HFFc6 (cell line): ENCODE measurements at places on chromosomes 2 and 18. TPM values are rescaled to one million over a fixed set of nuclear protein-coding genes. Genes with fewer than 3 reads are reported as not detected.

DNA sequence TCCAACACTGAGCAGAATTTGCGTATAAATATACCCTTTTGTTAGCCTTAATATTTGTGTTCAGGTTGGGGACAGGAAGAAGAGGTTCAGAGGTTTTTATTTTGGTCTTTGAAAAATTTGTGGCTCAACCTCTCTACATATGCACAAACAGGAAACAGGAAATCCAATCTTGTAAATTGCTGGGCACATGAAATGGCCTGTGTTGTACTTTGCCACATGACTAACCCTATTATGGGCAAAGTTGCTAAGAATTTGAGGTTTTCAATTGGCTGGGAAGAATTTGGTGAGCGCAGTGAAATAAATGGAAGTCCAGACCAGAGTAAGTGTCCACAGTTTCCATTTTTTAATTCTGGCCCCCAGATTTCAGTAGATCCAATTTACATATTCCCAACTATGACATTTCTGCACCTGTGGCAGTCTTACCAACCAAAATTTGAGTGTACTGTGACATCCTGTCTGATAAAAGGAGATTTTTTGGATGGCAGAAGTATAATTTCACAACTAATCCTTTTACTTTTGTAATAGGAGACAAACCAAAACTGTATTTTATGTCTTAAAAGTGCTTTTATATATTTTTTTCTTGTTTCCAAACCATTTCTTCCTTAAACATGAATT, 63.6 kb downstream of the COX7A2L start:
- no peak overlapping the region for H3K27ac ChIP-seq
- H3K27me3 ChIP-seq = no peaks in the 10 kb centered on the region
- DNase-seq = no peak
- peaks cover 17% of the 10 kb centered on the region; the same call in 1 of the 2 replicates for H3K36me3 ChIP-seq

DNA sequence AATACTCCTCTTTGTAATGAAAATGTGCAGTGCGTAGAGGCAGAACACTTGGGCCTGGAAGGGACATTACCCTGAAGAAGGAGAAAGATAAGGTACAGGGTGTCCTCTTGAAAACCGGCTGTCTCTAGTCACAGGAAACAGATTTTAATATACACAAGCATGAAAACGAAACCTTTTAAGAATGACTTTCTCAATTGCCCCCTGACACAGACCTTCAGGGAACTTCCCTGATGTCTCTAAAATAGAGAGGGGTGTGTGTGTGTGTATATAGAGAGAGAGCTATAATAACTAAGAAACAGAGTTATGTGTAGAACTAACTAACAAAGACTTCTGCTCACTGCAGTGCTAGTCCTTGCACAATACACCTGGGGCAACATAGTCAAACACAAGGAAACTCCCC, 780.0 kb downstream of the CNTNAP5 start:
- H3K36me3 ChIP-seq = no peaks in the 10 kb centered on the region
- no peaks in the 10 kb centered on the region for H3K4me1 ChIP-seq
- no peak for DNase-seq
- no peaks in the 10 kb centered on the region; the same call in 1 of the 2 replicates for H3K27me3 ChIP-seq
- H3K4me3 ChIP-seq = no peak overlapping the region

- peaks cover 2% of the 10 kb centered on the region for H3K27me3 ChIP-seq
- peaks cover 32% of the 10 kb centered on the region for H3K36me3 ChIP-seq
- H3K27ac ChIP-seq = no peak overlapping the region
- peaks cover 19% of the 10 kb centered on the region for H3K4me1 ChIP-seq
Measured at GRCh38 chr2:231343988-231344387, 51.5 kb upstream of the B3GNT7 start.

DNA sequence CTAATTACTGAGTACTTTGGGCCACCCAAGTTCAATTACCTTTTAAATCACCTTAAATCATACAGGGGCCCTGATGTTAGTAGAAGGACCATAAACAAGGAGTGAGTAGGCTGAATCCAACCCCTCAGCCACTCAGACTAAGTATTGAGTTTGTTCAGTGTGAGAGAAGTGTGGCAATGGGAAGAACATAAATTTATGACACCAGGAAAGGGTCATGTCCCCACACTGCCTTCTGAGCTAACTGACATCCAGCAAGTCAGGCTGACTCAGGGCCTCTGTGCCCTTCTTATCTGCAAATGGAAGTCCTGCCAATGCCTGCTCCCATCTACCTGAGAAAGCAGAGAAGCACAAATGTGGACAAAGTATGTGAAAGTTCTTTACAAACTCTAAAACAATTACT, 12.9 kb downstream of the PLEKHM3 start:
- no peak for DNase-seq
- H3K4me1 ChIP-seq = peaks cover 24% of the 10 kb centered on the region
- H3K27ac ChIP-seq = peak overlapping the region; percentile 63; the same call in 1 of the 2 replicates
- H3K4me3 ChIP-seq = no peak overlapping the region
- H3K27me3 ChIP-seq = peaks cover 2% of the 10 kb centered on the region; the same call in 1 of the 2 replicates

DNA sequence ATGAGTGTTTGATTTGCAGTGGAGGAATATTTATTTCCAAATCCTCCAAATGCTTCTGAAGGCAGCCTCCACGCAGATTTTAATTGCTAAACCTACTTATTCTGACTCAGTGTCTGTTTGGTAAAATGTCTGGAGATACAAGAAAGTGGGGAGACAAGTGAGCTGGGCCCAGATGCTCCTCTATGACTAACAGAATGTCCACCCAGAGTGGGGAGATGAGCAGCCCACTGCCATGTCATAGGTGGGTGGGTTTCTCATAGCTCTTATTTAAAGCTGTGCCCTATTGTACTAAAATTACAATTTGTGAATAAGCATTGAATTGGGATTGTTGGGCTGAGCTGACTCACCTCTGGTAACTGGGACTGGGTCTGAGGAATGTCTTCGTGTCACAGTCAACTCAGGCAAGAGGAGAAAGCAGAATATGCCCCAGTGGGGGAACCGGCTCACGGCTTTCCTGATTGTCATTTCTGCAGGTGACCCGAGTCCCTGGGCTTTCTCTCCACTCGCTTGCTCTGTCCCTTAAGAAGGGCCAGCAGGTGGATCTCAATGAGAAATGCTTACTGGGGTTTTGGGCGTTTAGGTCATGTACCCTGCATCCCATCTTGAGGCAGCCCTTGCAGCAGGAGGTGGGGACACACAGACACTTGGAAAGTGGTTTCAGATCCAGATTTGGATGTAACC, 116.3 kb upstream of the SPRED2 start:
- no peaks in the 10 kb centered on the region for H3K36me3 ChIP-seq
- DNase-seq = no peak
- no peaks in the 10 kb centered on the region for H3K27me3 ChIP-seq
- H3K4me1 ChIP-seq = peaks cover 48% of the 10 kb centered on the region
- H3K27ac ChIP-seq = no peak overlapping the region
- H3K4me3 ChIP-seq = no peak overlapping the region

GRCh38 chr2:8566774-8567468, 114.9 kb upstream of the ID2 start:
- H3K4me3 ChIP-seq = no peak overlapping the region
- no peak overlapping the region for H3K27ac ChIP-seq
- no peaks in the 10 kb centered on the region for H3K36me3 ChIP-seq
- H3K4me1 ChIP-seq = no peaks in the 10 kb centered on the region
- H3K27me3 ChIP-seq = peaks cover 23% of the 10 kb centered on the region

DNA sequence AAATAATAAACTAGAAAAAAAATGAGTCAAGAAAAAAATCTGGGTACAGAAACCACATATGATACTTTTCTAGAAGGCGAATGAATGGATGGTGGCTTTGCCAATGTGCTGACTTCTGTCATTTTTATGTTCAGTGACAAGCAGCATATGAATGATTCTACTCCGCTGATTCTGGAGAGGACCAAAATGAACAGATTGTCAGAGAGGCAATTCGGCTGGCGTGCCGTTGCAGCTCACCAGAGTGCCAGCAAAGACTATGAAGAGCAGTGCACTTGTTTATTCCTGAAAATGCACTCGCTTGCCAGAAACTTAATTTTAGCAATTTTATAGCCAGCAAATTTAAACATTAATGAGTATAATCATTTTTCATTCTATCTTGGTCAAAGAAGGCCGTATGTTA, 105.9 kb upstream of the NYAP2 start:
- H3K4me3 ChIP-seq = no peak overlapping the region
- H3K4me1 ChIP-seq = peaks cover 18% of the 10 kb centered on the region; the same call in 1 of the 2 replicates
- H3K27me3 ChIP-seq = peaks cover 3% of the 10 kb centered on the region; the same call in 1 of the 2 replicates
- no peaks in the 10 kb centered on the region for H3K36me3 ChIP-seq
- DNase-seq = no peak
- no peak overlapping the region for H3K27ac ChIP-seq

DNA sequence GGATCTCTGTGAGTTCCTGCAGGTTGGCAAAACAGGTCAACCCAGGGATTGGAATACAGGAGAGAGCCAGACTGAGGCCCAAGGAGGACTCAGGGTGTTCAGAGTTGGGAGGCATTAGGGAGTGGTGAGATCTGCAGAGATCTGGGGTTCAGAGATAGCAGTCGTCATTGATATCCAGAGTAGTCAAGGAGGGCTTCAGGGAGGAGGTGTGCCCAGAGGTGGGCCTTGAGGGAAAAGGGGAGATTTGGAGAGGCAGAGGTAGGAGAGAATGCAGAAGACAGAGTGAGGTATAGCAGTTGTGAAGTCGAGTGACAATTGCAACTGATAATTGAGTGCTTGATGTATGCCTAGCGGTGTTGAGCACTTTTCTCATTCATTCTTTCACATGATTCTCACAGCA, 70.3 kb downstream of the CTIF start:
- H3K36me3 ChIP-seq = peaks cover 27% of the 10 kb centered on the region
- DNase-seq = no peak
- H3K27ac ChIP-seq = no peak overlapping the region
- peaks cover 71% of the 10 kb centered on the region for H3K4me1 ChIP-seq

DNA sequence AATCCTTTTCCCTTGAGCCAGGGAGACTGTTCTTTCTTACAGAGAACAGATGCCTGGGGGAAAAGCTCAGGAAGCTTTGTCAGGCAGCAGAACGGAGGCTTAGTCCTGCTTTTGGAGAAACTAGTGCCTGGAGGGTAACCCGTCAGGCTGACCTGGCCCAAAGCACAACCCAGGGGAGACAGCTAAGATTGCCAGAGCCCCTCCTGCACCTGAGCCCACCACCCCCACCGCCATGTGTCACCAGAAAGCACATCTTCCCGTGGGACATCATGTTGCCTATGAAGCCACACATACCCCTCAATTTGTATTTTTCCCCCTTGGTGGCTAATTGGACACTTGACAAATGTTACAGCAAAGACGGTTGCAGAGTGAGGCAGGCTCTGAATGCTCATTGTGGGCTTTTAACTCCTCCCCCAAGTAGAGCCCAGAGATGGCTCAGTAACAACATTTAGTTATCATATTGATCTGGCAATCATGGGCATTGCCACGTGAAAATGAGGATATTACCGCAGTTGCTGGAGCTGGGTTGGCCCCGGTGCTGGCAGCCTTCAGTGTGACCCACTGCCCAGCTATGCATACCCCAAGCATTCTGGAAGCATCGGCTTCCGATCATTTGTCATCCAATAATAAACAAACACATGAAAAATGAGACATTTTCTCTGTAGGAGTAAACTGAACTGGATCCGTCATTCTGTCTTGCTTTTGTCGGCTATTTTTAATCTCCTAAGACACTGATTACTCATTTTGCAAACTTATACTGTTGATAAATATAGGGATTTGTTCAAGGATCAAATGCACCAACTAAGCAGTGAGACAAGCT, 229.5 kb downstream of the ATAD2B start:
- H3K27ac ChIP-seq = no peak overlapping the region
- no peak for DNase-seq
- peaks cover 7% of the 10 kb centered on the region for H3K27me3 ChIP-seq
- peaks cover 12% of the 10 kb centered on the region for H3K36me3 ChIP-seq

GRCh38 chr2:73293534-73294171, at the start of gene EGR4:
Gene EGR4, minus strand, starts transcription at chr2:73293548. Its CDS starts 231 bp downstream, at chr2:73293317.
- H3K4me1 ChIP-seq = peaks cover 9% of the 10 kb centered on the region
- no peak within 1 kb of the TSS for H3K27ac ChIP-seq
- H3K36me3 ChIP-seq = no peaks in the 10 kb centered on the region
- DNase-seq = peak; percentile 28

DNA sequence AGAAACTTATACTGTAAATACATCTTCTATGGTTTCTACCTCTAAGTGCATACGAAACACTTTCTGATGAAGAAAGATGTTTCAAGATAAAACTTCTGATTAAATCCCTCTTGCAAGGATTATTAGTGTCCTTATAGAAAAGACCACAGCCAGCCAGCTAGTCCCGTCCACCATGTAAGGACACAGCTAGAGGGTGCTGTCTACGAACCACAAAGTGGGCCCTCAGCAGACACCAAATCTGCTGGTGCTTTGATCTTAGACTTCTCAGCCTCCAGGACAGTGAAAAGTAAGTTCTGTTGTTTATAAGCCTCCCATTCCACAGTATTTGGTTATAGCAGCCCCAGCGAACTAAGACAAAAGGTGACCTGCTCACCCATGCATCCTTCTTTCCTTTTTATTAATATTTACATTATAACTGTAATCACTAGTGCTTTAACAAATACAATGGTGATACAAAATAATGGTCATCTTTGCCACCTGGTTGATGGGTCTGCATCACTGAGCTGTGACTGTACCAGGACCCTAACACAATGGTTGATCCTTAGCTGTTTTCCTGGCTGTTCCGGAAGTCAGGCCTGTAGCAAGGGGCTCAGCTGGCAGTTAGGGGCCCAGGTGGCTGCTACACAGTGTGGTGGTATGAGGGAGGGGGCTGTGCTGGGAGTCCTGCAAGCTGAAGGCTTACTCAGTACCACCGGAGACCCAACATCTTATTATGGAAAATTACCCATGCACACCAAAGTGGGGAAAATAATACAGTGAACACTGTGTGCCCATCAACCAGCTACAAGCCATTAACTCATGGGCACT, 108.5 kb upstream of the SMAD7 start:
- H3K36me3 ChIP-seq = no peaks in the 10 kb centered on the region
- no peak overlapping the region for H3K4me3 ChIP-seq
- no peak for DNase-seq
- H3K27ac ChIP-seq = no peak overlapping the region

GRCh38 chr18:23228102-23229061, 93.1 kb downstream of the CABLES1 start:
- no peak overlapping the region for H3K4me3 ChIP-seq
- no peak for DNase-seq
- H3K27me3 ChIP-seq = peaks cover 6% of the 10 kb centered on the region
- peaks cover 82% of the 10 kb centered on the region for H3K4me1 ChIP-seq

DNA sequence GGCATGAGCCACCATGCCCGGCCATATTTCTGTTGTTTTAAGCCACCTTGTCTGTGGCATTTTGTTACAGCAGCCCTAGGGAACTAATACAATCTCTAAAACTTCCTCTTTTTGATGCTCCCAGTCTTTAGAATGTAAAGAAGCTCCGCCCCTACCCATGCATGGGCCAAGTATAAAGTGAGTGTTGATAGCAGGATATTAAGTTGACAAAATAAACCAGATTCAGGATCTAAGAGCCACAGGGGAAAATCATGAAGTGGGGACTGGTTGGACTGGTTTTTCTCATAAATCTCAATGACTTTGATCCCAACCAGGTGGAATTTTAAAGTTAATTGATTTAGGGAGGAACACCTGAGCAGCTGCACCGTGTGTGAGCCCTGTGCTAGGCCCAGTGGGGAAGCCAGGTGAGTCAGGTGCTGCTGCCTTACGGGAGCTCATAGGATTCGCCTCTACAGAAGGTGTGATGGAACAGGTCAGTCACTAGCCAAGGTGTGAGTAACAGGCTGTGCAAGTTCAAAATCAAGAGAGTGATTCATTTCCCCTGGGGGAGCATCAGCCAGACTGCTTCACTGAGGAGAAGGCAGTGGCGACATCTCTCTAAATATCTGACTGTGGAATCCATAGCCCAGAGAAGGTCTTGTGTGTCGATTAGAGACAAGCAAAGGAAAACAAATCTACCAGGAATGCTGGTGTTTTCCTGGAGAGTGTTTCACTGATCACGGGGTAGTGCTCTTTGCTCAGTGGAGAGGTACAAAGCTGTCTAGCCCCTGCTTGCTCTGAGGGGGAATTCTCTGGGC, 63.0 kb upstream of the MSH2 start:
- H3K27ac ChIP-seq = no peak overlapping the region
- peak; percentile 65 for DNase-seq
- H3K4me1 ChIP-seq = peaks cover 29% of the 10 kb centered on the region
- peaks cover 5% of the 10 kb centered on the region; the same call in 1 of the 2 replicates for H3K27me3 ChIP-seq

DNER gene
- total RNA-seq = 2.7 TPM in 1 of 2 replicates, not detected in the other

ACADL gene
- not detected in 3 replicates for total RNA-seq

BOLL gene
- total RNA-seq = not detected in 3 replicates
